ENCODE measurements at places on chromosomes 2 and 18.

GRCh38 chr2:208354964-208355381 is 51.6 kb upstream of the PTH2R start:
- no peak for DNase-seq

DNA sequence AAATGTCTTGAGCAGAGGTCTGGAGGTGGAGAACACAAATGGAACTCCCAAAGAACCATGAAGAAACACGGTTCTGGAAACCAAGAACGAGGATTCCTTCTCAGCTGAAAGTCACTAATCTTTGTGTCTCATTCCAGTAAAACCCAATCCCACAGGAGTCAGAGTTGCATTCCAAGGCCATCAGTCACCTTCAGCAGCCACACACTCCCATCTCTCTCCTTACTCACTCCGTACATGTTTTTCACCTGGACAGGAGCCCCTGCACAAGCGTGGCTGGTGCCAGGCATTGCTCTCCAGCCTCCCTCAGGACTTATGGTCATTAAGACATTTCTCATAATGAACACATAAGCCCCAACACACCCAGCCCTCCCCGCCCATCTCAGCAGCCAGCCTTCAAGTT is 175.4 kb upstream of the SIX2 start:
- DNase-seq: no peak

DNA sequence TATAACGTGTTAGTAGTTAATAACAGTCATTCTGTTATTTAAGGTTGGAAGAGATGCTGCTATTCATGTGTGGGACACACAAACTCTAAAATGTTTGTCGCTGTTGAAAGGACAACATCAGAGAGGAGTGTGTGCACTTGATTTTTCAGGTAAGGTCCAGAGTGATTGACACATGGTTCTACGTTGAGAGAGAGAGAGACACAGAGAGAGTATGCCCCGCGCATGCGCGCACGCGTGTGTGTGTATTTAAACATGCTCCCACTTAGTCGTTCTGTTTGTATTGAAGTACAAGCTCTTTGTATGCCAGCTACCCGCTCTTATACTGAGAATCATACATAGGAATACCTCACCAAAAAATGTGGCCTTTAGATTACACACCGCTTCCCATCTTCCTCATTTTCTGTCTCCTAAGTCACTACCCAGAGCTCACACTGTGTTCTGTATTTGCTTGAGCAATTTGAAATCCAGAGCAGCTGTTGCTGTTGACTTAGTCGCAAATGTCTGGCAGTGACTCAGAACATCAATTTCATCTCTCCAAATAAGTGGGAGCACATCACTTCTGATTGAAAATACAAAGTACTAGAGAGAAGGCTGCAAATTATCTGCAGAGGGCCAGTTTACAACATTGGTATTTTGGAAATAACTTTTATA is 148.1 kb downstream of the EML6 start:
- DNase-seq: peak; percentile 93

- no peak for DNase-seq
Observed at GRCh38 chr2:238974501-238975166, 126.7 kb downstream of the TWIST2 start.

- peak; percentile 96 for DNase-seq
Observed at GRCh38 chr18:42534313-42534712, 579.3 kb downstream of the PIK3C3 start.

- DNase-seq: peak; percentile 91
Observed at GRCh38 chr2:73339201-73339600, 45.9 kb upstream of the EGR4 start.
